Amniotic stem cell (primary cell): ENCODE measurements at places on chromosomes 11 and 22.
A peak's percentile ranks its signal among the peaks of the same experiment; 100 is the strongest.

GRCh38 chr11:10379426-10379825 is 74.6 kb downstream of the ADM start:
- DNase-seq: peak; percentile 44

GRCh38 chr22:39098026-39098425 is 982 bp downstream of the APOBEC3H start:
- no peak for DNase-seq

DNA sequence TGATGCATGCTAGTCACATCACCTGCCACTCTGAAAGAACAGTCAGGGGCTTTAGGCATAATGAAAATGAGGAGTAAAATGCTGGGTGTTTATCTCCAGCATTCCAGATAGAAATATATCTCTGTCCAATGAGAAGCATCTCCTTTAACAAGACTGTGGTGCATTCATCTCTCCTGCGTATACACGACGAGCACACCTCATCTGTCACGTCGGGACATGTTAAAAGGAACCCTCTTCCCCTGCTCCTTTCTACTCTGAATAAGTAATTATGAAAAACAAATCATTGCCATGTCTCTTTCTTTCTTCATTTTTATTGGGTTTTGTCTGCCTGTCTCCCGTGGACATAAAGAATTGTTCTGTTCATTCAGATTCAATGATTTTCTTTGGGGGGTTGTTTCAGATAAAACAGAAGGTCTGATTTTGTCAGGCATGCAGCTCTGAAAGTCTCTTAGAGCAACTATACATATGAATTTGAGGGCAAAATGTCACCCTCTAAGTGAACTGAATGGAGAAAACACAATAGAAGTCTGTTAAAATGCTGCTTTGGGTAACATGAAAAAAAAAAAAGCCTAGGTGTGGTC is 195.0 kb downstream of the MAML2 start:
- DNase-seq: no peak

- DNase-seq: no peak
Measured at GRCh38 chr11:72015511-72016061, 16.9 kb downstream of the IL18BP start.

GRCh38 chr11:75076671-75077070 is 20.0 kb downstream of the OR2AT4 start:
- no peak for DNase-seq

DNA sequence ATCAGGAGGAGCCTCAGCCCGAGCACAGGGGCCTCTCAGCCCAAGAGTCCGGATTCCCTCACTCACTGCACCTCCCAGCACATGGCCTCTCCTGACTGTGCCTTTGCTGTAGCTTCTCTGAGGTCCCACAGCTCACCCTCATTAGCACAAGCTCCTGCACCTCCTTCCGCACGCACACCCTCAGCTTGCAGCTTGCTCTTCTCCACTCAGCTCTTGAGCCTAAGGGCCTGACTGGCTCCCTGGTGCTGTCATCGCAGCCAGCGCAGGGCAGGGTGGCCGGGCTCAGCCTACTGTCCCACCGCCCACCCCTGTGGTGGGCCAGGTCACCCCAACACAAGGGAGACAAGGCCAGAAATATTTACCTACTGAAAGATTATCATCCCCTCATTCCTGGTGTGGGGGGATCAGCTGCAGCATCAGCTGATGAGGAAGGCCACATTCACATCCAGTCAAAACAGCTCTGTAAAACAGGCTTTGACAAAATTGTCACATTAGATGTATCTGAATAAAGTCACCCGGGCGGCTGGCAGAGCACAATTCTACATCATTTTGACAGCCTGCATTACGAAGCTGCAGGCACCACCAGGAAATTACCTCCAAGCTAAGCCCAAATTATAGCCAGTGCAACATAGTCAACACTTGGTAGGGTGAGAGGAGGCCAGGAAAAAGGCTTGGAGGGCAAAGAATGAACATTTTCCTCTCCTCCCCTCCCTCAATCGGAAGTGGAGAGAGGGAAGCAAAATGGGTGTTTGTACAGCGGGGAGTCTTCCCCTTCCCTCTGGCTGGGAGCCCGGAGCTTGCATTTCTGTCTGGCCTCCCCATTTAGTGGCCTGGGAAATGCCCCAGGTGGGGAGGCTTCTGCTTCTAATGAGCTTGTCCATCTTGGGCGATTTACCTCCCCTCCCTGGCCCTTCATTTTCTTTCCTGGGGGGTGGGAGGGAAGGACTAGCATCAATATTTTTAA is 29.5 kb upstream of the IGSF9B start:
- DNase-seq: no peak

GRCh38 chr11:25734591-25735211 is 597.2 kb upstream of the ANO3 start:
- peak; percentile 21 for DNase-seq

DNA sequence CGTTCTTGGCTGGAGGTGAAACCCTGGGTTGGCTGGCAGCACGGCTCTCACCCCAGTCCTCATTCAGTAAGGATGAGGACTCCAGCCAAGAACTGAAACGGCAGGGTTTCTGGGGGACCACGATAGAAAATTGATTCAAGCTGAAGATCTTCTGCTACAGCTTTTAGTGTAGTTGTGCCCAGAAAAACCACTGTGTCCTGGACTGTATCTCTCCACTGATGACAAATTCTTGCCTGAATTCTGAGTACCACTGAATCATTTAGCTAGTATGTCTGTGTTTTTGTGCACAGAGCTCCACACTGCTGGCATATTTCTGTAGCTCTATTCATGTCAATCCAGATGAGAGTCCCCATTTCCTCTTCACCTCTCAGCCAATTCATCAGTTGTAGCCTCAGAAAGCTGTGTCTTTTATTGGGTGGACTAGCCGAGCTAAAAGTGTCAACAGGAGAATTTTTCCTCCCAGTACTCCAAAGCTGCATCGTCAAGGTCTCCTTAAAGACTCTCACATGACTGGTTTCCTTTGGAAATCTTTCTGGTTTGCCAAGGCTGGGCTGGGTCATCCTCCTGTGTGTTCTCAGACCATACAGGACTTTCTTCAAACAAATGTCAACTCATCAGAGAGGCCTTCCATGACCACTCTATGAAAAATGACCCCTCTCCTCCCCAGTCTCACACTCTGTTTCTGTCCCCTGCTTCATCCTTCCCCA is 144.6 kb downstream of the LDLRAD3 start:
- DNase-seq: no peak

- no peak for DNase-seq
Measured at GRCh38 chr11:77658213-77659013, 20.8 kb upstream of the CLNS1A start.

DNA sequence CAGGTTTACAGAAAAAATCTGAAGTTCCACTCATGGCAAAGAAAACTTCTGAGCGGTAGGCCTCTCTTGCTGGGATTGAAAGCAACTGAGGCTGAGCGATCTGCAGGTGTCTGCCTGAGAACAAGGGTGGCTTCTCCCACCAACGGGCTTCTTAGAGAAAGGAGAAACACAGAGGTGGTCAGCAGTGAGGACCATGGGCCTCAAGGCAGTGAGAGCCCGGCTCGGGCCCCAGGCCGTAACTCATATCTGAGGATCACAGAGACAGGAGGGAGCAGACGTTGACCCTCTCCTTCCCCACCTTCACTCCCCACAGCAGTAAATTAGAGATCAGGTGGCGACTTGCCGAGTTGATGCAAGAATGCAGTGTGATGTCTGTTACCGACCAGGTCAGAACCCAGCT is 50.9 kb upstream of the RTL6 start:
- DNase-seq: no peak

DNA sequence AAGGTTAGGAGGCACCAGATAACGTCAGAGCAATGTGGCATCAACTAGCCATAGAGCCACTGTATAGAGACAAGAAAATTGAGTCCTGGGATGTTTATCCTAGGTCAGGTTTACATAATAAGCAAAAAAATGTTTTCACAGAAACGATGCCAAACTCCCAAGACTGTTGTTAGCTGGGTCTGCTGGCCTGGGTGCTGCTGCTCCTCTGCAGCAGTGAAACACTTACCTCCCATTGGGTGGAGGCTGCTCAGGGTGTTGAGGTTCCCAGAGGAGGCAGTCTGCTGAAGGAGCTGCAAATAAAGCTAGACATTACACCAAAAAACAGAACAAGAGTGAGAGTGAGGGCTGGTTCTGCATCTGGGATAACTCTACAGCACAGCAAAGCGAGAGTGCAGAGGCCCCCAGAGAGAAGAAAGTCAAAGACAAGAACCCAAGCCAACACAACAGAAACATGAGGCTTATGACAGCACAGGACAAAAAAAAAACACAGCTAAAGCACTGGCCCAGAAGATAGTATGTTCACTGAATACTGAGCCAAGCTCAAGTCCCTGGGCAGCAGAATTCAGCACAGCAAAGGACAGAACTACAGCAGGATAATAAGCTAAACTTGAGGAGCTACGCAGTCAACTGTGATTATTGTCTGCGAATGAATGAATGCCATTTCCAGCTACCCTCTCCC is 29.9 kb upstream of the RAPSN start:
- no peak for DNase-seq

- DNase-seq: no peak
Measured at GRCh38 chr11:69905611-69906452, 86.6 kb upstream of the FGF3 start.

- no peak for DNase-seq
Measured at GRCh38 chr11:103842795-103843194, 193.6 kb upstream of the DDI1 start.

- DNase-seq: no peak
Measured at GRCh38 chr11:82195283-82195682, 538.4 kb downstream of the FAM181B start.

- no peak for DNase-seq
Measured at GRCh38 chr11:2738551-2739431, 39.0 kb upstream of the KCNQ1OT1 start.

DNA sequence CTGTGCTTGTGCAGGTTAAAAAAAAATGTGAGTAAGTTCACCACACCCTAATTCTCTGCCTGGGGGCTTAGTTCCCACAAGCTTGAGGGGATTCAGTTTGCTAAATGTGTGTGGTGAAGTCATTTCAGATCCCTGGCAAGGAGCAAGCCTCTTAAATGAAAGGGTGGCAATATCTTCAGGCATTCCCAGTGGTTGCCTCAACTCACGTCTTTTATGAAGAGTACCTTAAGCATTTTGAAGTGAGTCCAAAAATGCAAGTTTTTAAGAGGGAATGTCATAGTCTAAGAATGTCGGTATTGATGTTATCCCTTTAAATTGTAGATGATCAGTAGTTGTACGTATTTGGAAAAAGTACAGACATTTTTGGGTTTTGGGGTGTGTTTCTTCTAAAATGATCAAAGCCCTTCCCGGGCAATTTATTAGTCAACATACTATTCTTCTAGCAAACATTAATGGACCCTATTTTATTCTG is 4.9 kb downstream of the TCP11L1 start:
- DNase-seq: no peak

GRCh38 chr11:12922980-12923507 is 86.1 kb upstream of the RASSF10 start:
- no peak for DNase-seq

GRCh38 chr22:26660961-26661578 is 3.7 kb downstream of the MIAT start:
- no peak for DNase-seq

DNA sequence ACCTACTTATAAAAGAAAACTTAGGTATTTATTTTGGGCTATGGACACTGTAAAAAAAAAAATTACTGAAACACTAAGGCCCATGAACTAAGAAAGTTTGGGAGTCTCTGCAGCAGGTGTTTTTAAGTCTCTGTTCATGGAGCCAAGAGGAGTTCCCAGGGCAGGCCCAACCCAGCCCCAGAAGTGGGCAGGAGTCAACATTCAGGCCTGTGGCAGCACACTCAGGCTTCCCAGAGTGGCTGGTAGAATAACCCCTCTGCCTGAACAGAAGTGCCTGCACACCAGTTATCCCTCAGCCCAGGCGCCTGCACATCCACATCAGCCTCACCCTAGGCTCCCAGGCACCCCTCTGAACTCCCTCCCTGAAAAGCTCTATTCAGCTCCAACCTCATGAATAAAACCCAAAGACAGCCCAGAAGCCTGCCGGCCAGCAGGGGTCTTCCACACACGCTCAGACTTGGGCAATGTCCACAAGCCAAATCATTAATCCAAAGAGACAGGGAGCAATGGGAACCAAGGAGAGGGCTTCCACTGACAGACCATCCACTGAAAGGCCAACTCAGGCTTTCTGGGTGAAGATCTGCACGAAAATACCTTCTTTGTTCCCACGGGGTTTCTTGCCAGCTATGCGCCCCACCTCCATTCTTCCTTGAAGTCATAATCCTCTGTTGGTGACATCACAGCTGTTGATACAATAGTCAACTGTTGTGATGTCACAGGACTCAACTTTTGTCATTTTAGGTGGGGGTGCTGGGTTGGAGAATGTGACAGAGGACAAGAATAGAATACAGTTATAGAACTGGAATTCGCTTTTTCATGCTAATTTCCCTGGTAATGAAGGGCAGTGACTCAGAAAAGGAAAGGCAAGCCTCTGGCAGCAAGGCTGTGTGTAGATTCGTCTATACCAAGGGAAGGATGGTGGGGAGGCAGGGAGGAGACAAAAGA is 83.7 kb downstream of the RPL27A start:
- no peak for DNase-seq

GRCh38 chr11:96337541-96338431 is 5.2 kb downstream of the MAML2 start:
- no peak for DNase-seq

GRCh38 chr22:30104501-30105156 is 24.4 kb downstream of the HORMAD2 start:
- no peak for DNase-seq

- DNase-seq: no peak
Measured at GRCh38 chr22:27952091-27952490, 33.0 kb upstream of the PITPNB start.

GRCh38 chr22:29380032-29380781 is 8.2 kb downstream of the AP1B1 start:
- DNase-seq: peak; percentile 32

GRCh38 chr22:44730022-44730393 is 22.4 kb upstream of the ARHGAP8 start:
- DNase-seq: no peak

DNA sequence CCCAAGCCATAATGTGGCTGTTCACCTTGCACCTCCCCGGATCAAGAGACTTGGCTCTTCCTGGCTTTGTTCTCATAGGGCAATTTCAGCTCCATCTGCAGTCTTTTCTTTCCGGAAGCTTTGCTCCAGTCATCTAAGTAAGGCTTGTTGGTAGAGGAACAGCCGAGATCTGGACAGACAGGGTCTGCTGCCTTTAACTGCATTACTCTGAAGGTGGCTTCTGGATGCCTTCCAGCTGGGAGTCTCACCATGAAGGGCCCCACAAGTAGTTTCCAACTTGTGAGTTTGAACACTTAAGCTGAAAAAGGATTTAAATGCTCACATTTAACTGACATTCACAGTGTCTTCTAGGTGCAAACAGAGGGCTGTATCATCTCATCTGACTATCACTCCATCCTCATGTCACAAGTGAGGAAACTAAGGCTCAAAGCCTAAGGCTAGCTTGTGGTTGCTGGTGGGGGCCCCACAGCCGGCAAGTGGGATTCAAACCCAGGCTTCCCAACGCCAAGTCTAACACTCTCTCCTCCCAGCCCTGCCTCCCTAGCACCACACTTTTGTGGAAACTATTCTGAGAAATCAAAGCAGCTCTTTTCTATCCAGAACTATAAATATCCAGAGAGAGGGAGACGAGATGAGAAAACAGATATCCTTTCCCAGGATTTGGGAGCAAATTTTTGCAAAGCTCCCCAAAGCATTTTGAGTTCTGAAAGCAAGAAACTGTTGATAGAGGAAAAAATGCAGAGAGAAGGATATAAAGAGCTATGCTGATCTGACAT is 58.4 kb downstream of the GALNT18 start:
- no peak for DNase-seq
